ENCODE measurements at places on chromosomes 13 and 19. TPM values are rescaled to one million over a fixed set of nuclear protein-coding genes. Genes with fewer than 3 reads are reported as not detected.
A peak's percentile ranks its signal among the peaks of the same experiment; 100 is the strongest.

DNA sequence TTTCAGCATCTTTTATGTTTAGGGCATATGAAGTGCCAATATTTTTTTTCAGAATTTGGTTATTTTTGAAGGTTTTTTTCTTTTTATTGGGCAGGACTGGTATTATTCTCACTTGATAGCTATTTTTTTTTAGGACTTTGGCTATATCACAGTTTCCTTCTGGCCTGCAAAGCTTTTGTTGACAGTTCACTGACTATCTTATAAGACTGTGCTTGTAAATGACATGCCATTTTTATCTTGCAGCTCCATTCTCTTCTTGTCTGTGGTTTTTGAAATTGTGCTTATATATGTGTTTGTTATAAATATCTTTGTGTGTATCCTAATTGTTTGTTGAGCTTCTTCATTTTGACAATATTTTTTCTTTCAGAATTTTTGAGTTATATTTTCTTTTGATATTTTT lies 26.4 kb upstream of the ZNF431 start:
- DNase-seq, result no peak

The WDR88 gene
- not detected for total RNA-seq

- DNase-seq, result peak; percentile 41
Observed at GRCh38 chr13:113917096-113917495, 53.2 kb upstream of the GAS6 start.

The TNFSF13B gene
- total RNA-seq, result 2.1 TPM
